Left ventricle myocardium superior (tissue), 1 donor: ENCODE measurements at places on chromosomes 1 and 21. TPM values are rescaled to one million over a fixed set of nuclear protein-coding genes. Genes with fewer than 3 reads are reported as not detected.

The TCP10L gene
- total RNA-seq: 2.9 TPM

- DNase-seq: peak; percentile 20
Measured at GRCh38 chr21:45448810-45449657, 44.1 kb downstream of the COL18A1 start.

DNA sequence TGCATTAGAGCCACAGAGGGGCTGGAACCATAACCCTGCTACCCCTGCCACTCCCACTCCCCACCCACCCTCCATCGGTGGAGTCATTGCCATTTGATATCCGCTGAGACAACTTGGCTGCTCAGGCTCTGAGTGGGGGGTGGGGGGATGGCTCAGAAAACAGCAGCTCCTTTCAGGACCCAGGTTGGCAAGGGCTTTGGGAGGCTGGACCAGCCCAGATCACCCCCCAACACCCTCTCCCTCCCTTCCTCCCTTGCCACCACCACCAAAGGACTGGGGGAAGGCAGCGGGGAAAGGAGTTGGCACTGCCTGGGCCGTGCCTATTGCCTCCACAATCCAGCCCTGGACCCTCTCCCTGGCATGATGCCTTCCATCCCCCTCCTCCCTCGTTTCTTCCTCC, 1.7 kb downstream of the KCNJ10 start:
- no peak for DNase-seq

GRCh38 chr1:164977561-164977960, 379.0 kb downstream of the LMX1A start:
- no peak for DNase-seq
